ENCODE measurements at places on chromosomes 4 and X. TPM values are rescaled to one million over a fixed set of nuclear protein-coding genes. Genes with fewer than 3 reads are reported as not detected.

The AMELX gene
- total RNA-seq = not detected

The DBET gene
- not detected for total RNA-seq

The S100G gene
- not detected for total RNA-seq

The SH3BP2 gene
- total RNA-seq = 28.5 TPM

The AP1AR gene
- 10.0 TPM for total RNA-seq

The GLRA2 gene
- total RNA-seq = not detected

The ITGB1BP2 gene
- 0.23 TPM for total RNA-seq

The CXorf38 gene
- total RNA-seq = 7.0 TPM

The GPR82 gene
- not detected for total RNA-seq

The ITM2A gene
- 5.9 TPM for total RNA-seq

All from pericardium fibroblast (primary cell).